ENCODE measurements at places on chromosomes 6 and 20.

GRCh38 chr6:89281779-89282246 lies 33.3 kb downstream of the GABRR2 start:
- no peak for DNase-seq

GRCh38 chr6:116287689-116288282 lies 8.1 kb upstream of the TSPYL1 start:
- no peak for DNase-seq

DNA sequence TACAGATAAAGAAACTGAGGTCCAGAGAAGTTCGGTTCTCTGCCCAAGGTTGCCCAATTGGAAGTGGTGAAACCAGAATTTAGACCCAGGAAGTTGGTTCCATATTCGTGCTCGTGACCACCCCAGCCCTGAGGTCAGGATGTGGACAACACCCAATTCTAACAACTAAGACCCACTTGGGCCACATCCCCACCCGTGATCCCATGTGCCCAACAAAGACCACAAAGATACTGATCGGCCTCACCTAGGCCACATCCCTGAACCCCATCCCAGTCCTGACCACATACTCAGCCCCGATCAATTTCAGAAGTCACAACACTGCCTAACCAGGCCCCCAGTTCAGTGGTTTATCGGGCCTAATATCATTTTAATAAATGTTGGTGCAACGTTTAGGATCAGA lies 138.4 kb downstream of the PREX1 start:
- DNase-seq: no peak

DNA sequence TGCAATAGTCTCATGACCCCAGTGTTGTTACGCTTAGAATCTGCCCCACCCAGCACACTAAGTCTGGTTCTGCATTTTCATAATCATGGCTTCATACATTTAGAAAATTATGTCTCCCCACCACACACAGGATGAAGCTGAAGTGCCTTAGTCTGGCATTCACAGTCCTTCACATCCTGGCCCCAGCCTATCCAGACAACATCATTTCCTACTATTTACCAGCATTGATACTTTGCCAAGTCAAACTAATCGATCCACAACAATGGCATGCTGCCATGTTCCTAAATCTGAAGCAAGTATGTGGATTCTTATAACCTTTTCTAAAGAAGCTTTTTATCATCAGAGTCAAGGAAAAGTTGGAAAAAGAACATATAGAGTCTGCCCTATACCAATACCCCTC lies 132.4 kb upstream of the FBXL4 start:
- DNase-seq: no peak

Measured in stimulated activated CD8-positive, alpha-beta memory T cell treated with anti-CD3 and anti-CD28 coated beads, Interleukin-7, amount 100 ng/mL, for 1 hour (primary cell).